ENCODE measurements at places on chromosomes 13 and 19.
A peak's percentile ranks its signal among the peaks of the same experiment; 100 is the strongest.

DNA sequence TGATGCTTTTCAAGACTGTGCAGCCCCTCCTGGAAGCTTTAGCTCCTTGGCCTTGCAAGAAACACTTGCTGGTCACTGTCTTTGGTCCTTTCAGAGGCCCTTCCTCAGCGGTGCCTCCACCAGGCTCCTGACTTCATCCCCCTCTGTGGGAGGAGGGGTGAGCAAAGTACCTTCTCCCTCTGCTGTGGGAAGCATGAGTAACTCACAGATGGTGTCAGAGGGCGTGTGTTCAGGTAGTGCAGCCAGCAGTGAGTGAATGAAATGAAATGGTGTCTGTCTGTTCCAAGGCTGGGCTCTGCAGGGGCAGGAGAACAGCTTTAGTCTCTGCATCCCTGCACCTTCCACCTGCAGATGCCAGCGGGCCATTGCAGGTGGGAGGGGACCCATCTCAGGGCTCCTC lies 102.9 kb downstream of the SHISA2 start:
- no peak for DNase-seq

GRCh38 chr19:18417250-18418028 lies 1.8 kb upstream of the SSBP4 start:
- peak; percentile 72 for DNase-seq

GRCh38 chr19:38019396-38019724 lies 112.4 kb downstream of the SIPA1L3 start:
- DNase-seq, result no peak

DNA sequence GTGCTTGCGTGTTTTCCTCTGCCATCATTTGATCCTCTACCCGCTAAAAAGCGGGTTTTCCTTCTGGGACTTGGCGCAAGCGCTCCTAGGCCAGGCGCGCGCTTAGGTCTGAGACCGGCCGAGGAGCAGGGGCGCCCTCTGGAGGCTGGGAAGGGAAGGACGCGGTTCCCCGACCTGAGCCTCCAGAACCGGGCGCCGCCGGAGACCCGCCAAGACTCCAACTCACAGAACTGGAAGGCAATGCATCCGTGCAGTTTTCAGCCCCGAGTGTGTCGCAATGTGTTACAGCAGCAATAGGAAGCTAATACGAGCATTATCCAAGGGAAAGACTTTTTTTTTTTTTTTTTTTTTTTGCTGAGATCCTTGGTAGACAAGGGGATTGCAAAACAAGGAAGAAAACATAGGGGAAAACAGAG lies 190.9 kb downstream of the COL4A1 start:
- no peak for DNase-seq

DNA sequence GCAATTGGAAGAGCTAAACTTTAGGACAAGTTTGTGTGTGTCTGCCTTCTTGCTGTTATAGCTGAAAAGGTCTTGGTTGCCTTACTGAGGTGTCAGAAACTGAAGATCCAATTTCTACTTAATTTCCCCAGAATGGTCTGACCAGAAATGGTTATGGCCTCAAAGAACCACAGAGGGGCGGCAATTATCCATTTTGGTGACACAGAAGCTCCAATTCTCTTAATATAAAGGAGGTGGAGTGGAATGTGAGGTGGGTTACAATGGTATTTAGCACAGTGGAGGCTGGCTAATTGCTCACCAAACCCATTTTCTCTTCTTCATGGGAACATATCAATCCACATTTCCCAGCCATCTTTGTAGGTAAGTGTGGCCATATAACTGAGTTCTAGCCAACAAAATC lies 1157.2 kb downstream of the OLFM4 start:
- DNase-seq, result peak; percentile 24

DNA sequence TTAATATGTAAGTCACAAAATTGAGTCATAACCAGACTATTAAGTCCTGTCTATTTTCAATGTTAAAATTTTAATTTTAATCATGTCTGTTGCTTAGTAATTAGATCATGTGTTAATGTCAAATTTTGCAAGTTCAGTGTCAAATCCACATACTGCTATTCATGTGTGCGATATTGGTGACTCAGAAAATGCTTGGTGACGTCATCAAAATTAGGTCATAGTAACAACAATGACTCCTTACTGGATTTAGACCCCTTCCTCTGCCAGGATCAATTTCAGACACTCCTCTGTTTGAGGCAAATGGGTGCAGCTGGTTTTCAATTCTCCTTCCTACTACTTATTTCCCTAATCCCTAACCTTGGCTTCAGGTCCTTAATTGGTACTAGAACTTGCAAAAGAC lies 1394.3 kb upstream of the SLC10A2 start:
- DNase-seq, result no peak

GRCh38 chr13:92825938-92826596 lies 400.5 kb upstream of the GPC6 start:
- no peak for DNase-seq
